ENCODE measurements at places on chromosomes 6 and 20. TPM values are rescaled to one million over a fixed set of nuclear protein-coding genes. Genes with fewer than 3 reads are reported as not detected.
A peak's percentile ranks its signal among the peaks of the same experiment; 100 is the strongest.

DNA sequence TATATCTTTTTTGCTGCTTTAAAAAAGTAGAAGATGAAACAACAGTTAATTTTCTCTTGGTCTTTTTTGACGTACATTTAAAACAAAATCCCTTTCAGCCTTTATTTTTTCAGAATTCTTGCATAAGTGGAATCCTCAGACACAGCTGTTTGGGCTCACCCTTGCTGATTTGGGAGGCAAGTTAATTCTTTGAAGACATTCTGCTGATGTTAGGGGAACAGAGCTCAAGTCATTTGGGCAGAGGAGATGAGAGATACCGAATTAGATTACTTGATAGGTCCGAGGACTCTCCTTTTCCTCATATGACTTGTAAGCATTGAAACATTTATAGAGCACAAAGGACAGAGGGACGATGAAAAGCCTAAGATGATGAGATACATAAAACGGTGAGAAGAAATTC is 567.9 kb upstream of the CITED2 start:
- H3K27ac ChIP-seq: peak overlapping the region; percentile 72
- no peak for DNase-seq
- H3K27me3 ChIP-seq: no peaks in the 10 kb centered on the region
- no peak overlapping the region for H3K4me3 ChIP-seq
- H3K4me1 ChIP-seq: peaks cover 15% of the 10 kb centered on the region

DNA sequence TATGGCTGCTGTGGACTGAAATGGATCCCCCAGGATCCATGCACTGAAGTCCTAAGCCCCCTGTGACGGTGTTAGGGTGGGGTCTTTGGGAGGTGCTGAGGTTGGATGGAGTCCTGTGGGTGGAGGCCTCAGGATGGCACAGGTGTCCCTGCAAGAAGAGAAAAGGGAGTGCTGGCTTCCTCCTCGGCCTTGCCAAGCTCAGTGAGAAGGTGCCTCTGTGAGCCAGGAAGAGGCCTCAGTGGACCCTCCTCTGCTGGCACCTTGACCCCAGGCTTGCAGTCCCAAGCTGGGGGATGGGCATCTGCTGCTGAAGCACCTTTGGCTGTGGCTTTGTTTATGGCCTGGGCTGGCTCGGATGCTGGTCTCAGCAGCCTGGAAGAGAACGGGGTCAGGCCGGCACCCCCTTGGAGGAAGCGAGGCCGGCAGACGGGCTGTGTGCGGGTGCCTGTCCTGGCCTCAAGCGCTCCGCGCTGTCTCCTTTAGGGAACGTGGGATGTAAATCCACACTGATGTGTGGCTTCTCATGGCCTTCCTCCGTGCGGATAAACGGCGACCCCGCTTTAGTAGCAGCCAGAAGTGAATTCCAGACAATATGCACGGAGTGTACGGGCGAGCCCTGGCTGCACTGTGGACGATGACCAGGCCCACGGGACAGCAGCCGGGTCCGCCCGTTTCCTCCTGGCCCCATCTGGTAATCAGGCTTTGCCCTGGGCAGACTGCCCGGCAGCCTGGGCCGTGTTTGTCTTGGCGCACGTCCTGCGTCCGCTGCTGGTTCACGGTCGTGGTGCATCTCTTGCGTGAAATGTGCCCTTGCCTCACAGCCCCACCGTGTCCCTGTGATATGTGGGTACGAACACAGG is 182.6 kb downstream of the ERMARD start:
- H3K4me1 ChIP-seq: no peaks in the 10 kb centered on the region
- H3K36me3 ChIP-seq: no peaks in the 10 kb centered on the region
- no peak overlapping the region for H3K27ac ChIP-seq
- DNase-seq: no peak
- no peak overlapping the region for H3K4me3 ChIP-seq

PRSS16 gene
- total RNA-seq: 2.0 TPM

DNA sequence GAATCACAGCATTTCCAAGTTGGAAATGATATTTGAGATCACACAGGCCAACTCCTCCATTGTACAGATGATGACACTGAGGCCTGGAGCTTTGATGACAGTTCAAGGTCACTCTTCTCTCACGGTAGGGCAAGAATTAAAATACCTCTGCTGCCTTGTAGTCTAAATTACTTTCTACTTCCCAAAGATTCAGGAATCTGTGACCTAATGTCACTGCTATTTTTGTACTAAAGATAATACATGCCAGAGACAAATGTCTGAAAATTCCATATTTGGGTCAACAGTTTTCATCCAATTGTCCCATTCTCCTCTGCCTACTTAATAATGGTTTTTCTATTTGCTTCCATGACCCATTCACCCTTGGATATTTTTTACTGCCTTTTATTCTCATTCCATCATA is 160.0 kb downstream of the SOD2 start:
- no peak overlapping the region for H3K4me3 ChIP-seq
- peaks cover 8% of the 10 kb centered on the region for H3K4me1 ChIP-seq
- no peaks in the 10 kb centered on the region for H3K36me3 ChIP-seq
- peak overlapping the region; percentile 41 for H3K27ac ChIP-seq
- H3K27me3 ChIP-seq: no peaks in the 10 kb centered on the region
- DNase-seq: peak; percentile 15

DNA sequence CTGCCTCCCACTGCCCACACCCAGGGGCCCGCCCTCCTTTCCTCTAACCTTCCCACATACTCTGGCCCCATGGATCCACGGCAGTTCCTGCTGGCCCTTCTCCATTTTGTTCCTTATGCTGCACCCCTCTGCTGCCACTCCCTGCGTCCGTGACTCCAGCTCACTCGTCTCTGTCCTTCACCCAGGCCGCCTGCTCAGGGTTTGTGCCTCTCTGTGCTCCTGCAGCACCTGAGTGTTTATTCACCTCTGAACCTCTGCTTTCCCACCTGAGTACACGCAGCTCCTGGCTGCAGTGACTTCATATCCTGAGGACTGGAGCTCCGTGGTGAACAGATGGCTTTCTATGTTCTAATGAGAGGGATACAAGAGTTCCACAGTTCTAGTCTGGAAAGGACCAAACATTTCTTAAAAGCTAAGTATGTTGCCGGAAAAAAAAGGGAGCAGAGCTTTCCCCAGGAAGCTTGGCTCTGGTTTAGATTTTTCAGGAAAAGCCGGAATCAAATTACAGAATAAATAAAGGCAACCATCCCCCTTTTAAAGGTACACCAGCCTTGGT is 1.5 kb upstream of the GNRH2 start:
- H3K4me1 ChIP-seq: peaks cover 13% of the 10 kb centered on the region
- peaks cover 7% of the 10 kb centered on the region for H3K36me3 ChIP-seq
- DNase-seq: no peak
- H3K4me3 ChIP-seq: no peak overlapping the region
- H3K27me3 ChIP-seq: no peaks in the 10 kb centered on the region
- no peak overlapping the region for H3K27ac ChIP-seq

Measured in astrocyte (in vitro differentiated cells and primary cell).